Upper lobe of left lung (tissue), 6 donors: ENCODE measurements at places on chromosomes 7 and 10. TPM values are rescaled to one million over a fixed set of nuclear protein-coding genes. Genes with fewer than 3 reads are reported as not detected.

DNA sequence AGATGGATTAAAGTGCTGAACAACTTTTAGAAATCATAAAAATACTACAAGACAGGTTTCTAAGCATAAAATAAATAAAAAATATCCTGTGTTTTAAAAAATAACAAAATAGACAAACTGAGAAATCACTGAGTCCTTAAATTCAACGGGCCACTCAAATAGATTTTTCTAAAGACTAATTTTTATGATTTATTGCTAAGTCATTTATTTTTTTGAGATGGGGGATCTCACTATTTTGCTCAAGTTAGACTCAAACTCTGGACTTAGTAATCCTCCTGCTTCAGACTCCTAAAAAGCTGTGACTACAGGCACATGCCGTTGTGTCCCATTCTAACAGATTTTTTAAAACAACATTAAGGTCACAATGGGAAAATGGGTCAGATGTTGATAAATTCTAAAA, 121.0 kb upstream of the THSD7A start:
- DNase-seq, result no peak

- DNase-seq, result no peak
Measured at GRCh38 chr7:128867842-128868623, 5.4 kb downstream of the ATP6V1F start.

- no peak for DNase-seq
Measured at GRCh38 chr7:80807166-80807900, 111.5 kb downstream of the SEMA3C start.

GRCh38 chr10:118908557-118909256, 120.8 kb upstream of the NANOS1 start:
- no peak for DNase-seq

DNA sequence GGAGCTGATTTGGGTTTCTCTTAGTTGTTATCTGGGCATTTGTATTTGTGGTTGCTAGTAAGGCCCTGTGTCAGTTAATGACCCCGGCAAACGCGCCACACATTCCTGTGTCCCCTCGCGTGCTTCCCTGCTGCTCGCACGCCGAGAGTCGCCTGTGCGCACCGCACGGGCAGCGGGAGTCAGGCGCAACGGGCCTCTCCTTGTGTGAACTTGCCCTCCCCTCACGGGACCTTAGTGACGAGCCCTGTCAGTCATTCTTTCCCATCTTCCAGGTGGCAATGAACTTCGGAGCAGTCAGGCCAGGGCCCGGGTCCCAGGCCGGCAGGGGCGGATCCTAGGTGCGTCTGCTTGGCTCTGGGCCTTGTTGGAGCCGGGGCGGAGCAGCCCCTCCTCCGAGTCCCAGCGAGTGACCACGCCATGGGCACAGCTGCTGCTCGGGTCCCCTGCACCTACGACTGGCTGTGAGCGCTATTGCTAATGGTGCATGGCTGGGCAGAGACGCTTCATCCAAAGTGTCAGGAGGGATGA, 12.4 kb upstream of the PRKAR1B start:
- peak; percentile 14 for DNase-seq

DNA sequence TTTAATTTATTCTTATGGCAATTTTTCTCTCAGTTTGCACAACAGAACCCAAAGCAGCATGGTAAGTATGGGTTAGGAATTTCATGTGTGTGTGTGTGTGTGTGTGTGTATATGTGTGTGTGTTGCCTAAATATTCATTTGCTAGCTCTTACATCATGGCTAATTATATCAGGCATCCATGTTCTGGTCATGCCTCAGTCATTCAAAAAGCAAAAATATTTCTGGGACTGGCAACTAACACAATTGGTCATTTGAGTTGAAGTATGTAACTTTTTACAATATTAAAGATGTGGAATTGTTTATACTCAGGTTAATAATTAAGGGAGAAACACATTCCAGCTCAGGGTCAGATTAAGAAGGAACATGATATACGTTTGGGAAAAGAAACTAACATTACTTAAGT, 67.6 kb upstream of the PHYHIPL start:
- no peak for DNase-seq

DNA sequence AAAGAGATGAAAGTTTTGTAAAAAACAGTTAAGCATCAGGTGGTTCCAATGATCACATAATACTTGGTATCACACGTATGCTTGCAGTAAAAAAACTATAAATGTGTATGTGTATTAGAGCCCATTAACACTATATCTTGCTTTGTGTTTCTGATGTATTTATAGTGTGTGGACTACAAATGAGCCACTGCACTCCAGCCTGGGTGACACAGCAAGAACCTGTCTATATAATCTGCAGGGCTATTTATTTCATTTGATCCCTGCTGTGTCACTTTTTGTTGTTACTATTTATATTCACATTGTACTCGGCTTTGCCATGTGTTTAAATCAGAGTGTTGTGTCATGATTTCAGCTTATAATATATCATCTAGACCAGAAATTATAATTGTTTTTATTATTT, 487.8 kb upstream of the TEX47 start:
- DNase-seq, result no peak

DNA sequence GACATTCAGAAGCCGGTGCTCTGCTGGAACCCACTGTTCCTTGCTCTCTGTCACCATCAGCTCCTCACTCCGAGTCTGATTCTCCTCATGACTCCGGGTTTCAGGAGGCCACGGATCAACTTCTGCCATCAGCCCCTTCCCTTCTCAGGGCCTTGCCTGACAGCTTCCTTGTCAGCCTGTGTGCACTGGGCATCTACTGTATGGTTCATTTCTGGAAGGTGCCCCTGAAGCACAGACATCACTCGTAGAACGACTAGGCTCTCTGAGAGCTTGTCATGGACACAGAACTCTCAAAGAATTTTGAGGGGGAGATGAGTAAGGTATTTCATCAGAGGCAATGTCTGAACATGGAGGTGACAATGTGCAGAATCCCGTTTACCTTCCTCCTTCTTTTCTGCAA, 396.1 kb downstream of the TNS3 start:
- no peak for DNase-seq

- no peak for DNase-seq
Measured at GRCh38 chr10:30462513-30462912, 28.5 kb downstream of the MAP3K8 start.

DNA sequence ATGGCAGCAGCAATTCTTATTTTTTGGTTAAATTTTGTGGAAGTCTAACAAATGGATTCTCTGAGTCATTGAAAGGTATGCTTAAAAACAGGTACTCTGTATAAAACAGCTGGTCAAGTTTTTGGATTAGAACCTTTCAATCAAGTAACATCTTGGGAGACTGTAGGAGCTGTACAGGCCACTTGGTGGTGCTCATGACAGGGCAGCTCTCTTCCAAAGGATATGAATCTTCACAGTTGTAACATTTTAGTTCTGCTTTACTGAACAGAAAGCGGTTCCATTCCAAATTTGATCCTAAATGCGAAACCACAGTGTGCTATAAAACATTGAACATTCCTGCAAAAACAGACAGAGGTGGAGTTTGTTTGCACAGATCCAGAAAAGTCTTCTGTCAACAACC, 44.5 kb upstream of the AGR3 start:
- no peak for DNase-seq

DNA sequence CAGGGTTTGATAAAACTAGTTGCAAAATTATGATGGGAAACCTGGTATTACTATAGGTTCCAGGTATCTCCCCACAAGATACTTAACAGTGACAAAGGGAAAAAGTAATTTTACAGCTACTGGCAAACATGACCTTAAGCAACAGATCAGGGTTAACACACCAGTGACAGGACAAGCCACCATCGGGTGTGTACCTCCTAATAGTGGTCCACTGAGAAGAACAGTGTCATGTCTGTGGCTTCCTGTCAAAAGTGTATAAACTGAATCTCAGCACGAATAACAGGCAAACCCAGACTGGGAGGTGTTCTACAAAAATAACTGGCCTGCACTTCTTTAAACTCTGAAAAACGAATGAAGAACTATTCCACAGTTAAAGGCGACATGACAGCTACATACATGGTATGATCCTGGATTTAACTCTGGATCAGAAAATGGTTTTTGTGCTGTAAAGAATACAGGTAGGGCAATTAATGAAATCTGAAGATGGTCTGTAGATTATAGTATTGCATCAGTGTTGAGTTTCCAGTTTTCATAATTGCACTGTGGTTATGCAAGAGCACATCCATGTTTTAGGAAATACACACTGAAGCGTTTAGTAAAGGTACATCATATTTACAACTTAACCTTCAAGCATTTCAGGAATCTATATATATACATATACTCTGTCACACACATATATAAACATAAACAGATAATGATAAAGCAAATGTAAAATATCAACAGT, 32.0 kb upstream of the ARMS2 start:
- DNase-seq, result no peak

DNA sequence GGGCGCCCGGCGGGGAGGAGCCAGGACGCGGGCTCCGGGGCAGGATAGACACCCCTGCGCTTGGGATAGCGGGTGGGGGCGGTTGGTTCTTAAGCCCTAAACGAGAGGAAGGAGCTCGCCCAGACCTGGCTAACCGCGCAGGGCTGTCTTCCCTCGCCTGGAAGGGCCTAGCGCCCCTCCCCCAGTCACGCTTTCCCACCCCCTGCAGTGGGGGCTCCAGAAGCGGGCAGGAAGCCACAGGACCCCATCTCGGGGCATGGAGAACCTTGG, 6.5 kb downstream of the SHH start:
- DNase-seq, result no peak

- no peak for DNase-seq
Measured at GRCh38 chr7:72406820-72407403, 5.2 kb downstream of the CALN1 start.

DNA sequence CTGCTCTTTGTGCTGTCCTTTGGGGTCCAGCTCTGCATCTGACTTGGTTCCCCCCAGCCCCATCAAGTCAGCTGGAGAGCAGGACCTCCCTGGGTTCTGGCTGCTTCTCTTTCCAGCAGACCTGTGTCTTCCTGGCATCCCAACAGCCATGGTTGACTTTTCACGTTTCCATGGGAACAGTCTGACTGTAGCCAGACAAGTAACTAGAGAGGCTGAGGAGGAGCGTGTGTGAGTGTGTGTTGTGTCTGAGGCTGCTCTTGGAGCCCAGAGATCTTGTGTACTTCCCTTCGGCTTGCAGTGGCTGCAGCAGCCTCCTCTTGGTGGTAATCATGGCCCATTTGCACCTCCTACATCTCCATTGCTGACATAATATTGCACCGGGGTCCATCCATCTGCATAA, 332.0 kb downstream of the RPS24 start:
- no peak for DNase-seq

- DNase-seq, result no peak
Measured at GRCh38 chr10:47329855-47330254, 7.6 kb downstream of the GDF2 start.

DNA sequence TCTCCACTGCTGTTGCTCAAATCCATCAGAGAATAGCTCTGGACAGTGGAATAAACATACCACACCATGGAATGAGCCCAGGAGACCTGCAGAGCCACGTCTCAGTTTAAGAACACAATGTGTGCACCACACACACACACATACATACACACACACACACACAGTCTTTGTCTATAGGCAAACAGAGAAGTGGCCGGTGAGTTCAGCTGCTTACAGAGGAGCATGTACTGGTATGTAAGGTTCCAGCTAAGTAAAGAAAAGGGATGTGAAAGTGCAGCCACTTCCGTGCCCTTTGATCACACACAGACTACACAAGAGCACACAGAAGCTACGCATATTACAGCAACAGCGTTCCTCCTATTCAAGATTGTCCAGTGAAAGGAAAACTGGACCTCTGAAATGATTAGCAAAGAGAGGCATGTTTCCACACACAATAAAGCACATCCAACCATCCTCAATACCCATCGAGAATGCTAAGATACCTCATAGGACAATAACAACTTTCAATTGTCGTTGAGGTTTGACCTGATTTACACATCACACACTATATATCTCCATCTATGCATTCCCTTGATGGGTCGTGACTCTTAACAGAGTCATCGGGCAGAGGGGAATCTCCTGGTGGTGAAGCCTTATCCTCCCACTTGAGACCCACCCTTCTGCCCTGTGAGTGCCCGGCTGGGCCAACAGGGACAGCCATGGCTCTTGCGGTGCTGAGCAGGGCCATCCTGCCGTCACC, 23.6 kb downstream of the SLC35B4 start:
- DNase-seq, result peak; percentile 31

DNA sequence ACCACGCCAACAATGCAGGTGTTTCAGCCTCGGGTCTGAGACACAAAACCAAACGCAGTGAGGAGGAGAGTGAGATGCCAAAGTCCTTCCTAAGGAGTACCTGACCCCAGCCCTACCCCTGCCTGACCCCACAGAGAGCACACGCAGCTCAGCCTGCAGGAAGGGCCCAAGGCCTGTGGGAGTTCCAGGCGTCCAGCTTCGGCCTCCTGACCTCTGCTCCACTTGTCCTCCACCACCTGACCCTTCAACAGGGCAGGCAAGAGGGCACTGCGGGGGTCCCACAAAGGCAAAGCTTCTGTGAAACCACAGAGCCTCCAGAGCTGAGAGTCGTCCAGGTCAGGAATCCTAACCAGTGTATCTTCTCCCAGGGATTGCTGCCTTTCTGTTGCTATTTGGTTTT, 122.0 kb upstream of the PPP2R2D start:
- no peak for DNase-seq

GRCh38 chr10:92751827-92752226, 62.1 kb downstream of the HHEX start:
- no peak for DNase-seq

DNA sequence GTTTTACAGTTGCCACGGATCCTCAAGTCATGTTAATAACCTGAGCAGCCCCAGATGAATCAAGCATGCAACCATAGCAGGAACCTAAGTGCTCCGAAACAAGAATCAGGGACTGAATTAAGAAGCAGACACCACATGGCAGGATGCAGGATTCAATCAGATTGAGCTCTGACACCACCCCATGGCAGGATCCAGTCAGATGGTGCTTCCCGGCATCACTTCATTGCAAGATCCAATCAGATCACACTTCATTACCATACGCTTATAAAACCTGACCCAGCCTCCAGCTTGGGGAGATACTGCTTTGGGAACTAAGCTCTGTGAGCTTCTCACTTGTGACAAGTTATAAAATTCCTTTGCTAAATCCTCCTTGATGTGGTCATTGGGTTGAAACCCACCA, 55.3 kb downstream of the ABCB4 start:
- no peak for DNase-seq

DNA sequence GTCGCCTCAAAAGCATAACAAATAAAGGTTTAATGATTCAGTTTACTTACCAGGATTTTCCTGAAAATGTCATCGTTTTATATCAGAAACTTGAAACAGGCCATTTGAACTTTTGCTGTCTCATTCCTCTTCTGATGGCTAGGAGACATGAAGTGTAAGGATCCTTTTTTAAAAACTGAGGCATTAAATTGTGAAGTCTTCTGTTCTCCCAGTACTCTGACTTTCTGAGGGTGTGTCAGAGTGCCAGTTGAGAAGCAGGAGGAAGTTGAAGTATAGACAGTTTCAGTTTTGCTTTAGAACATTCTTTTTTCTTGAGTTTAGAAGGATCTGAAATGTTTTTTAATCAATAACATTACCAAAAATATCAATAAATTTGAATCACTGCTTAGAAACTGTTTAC, at the start of gene SAMD9L:
Gene SAMD9L (minus strand): TSS at position 242 of the 400 bp plus-strand sequence. CDS start 12,414 bp downstream, outside the sequence.
- DNase-seq, result no peak

CDC14C gene
- not detected for total RNA-seq

TRIM50 gene
- not detected for total RNA-seq

MKLN1 gene
- 105 TPM for total RNA-seq

BMPR1A gene
- 25.1 TPM for total RNA-seq

TMEM72 gene
- 0.06 TPM for total RNA-seq

RBP4 gene
- 11.5 TPM for total RNA-seq

LRIT1 gene
- not detected for total RNA-seq
